Endothelial cell (in vitro differentiated cells): ENCODE measurements at places on chromosomes 5 and 9. TPM values are rescaled to one million over a fixed set of nuclear protein-coding genes. Genes with fewer than 3 reads are reported as not detected.
A peak's percentile ranks its signal among the peaks of the same experiment; 100 is the strongest.

DNA sequence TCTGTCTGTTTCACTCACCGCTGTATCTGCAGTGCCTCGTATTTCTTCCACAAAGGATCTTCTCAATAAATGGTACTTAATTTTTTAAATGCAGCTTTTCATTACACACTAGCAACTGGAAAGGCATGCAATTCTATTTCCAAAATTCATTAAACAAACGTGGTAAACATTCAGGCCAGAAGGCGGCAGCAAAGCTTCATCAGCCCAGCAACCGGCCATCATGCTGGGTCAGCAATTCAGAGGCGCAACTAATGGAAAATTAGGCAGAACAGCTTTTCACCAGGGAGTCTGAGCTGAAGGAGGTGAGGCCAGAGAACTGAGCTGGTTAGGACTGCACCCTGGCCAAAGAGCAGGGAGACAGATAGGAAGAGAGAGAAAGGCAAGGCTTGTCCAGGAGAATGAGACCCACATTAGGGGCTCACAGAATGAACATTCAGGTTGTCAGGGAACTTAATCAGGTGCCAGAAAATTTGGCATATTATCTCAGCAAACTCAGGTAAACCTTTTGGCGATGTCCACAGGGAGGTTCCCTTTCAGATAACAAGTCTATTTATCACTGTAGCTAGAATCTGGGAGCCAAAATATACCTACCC is 17.7 kb upstream of the RNF180 start:
- no peaks in the 10 kb centered on the region for H3K27me3 ChIP-seq
- H3K4me1 ChIP-seq = no peaks in the 10 kb centered on the region
- DNase-seq = peak; percentile 66
- no peaks in the 10 kb centered on the region for H3K36me3 ChIP-seq
- no peak overlapping the region for H3K4me3 ChIP-seq

DNA sequence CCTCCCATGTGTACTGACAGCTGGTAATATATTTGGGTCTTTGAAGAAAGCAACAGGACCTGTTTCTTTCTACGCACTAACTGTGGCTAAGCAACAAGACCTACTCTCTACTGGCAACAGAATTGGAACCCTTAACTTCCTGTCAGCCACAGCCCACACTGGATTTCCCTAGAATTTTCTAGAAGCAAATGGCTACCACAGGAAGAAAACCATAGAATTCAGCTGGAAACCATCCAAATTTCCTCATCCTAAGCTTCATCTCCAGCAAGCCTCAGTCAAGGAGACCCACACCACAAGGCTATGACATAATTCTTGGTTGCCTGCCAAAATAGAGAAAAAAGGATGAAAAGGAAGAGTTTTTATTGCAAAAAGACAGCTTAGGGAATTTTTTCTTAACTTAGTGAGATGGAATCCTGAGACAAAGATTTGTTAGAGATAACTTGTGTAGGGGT is 171.8 kb upstream of the TNC start:
- H3K4me1 ChIP-seq = peaks cover 7% of the 10 kb centered on the region
- no peak for DNase-seq
- no peak overlapping the region for H3K27ac ChIP-seq
- H3K36me3 ChIP-seq = no peaks in the 10 kb centered on the region
- H3K27me3 ChIP-seq = no peaks in the 10 kb centered on the region

- H3K4me3 ChIP-seq = peak overlapping the region; percentile 98
- H3K36me3 ChIP-seq = peaks cover 9% of the 10 kb centered on the region
- peaks cover 23% of the 10 kb centered on the region for H3K4me1 ChIP-seq
- H3K27ac ChIP-seq = peak overlapping the region; percentile 34
- H3K27me3 ChIP-seq = peaks cover 11% of the 10 kb centered on the region
- DNase-seq = no peak
These were observed 1.2 kb downstream of the KIAA1958 start for GRCh38 chr9:112487799-112488340.

- no peak for DNase-seq
- no peak overlapping the region for H3K27ac ChIP-seq
- H3K4me1 ChIP-seq = peaks cover 8% of the 10 kb centered on the region
- peaks cover 8% of the 10 kb centered on the region for H3K36me3 ChIP-seq
These were observed 133.9 kb downstream of the MAN2A1 start for GRCh38 chr5:109823597-109823996.

GRCh38 chr5:32612134-32612888 is 27.0 kb downstream of the SUB1 start:
- H3K27ac ChIP-seq = no peak overlapping the region
- peaks cover 3% of the 10 kb centered on the region for H3K27me3 ChIP-seq
- no peak for DNase-seq
- H3K4me1 ChIP-seq = peaks cover 3% of the 10 kb centered on the region
- H3K36me3 ChIP-seq = peaks cover 6% of the 10 kb centered on the region
- no peak overlapping the region for H3K4me3 ChIP-seq

- H3K4me3 ChIP-seq = no peak overlapping the region
- peaks cover 3% of the 10 kb centered on the region for H3K27me3 ChIP-seq
- H3K27ac ChIP-seq = no peak overlapping the region
- no peaks in the 10 kb centered on the region for H3K36me3 ChIP-seq
- H3K4me1 ChIP-seq = peaks cover 3% of the 10 kb centered on the region
- no peak for DNase-seq
These were observed 70.5 kb downstream of the ADAMTSL1 start for GRCh38 chr9:18544456-18544855.

DNA sequence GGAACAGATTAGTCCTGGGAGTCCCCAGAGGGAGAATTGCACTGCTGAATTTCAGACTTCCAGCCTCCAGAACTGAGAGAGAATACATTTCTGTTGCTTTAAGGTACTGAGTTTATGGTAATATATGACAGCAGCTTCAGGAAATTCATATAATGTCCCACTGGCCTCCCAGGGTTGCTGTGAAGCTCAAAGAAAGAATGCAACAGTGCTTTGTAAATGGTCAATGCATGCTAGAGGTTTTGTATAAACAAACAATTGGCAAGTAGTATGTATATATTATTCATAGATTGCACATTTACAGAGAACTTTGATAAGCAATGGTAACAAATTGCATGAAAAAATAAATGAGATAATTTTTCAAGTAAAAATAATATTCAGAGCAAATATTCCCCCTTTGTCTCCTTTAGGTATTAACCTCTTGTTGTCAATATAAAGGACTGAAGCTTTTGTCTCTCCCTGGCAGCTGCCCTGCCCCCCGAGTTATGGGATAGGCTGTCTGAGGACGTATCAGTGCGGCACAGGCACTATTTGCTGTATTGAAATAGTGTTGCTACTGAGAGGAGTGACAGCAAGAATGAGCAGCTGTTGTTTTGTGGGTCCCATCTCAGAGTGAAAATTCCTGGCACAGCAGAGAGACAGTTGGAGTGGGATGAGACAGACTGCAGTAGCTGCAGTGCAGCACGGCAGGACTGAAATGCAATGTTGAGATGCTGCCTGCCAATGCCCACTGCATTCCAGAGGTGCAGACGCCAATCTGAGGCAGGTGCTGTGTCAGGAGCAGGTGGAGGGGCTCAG is 194.2 kb upstream of the GLRA1 start:
- no peaks in the 10 kb centered on the region for H3K4me1 ChIP-seq
- no peaks in the 10 kb centered on the region for H3K27me3 ChIP-seq
- H3K36me3 ChIP-seq = no peaks in the 10 kb centered on the region
- H3K4me3 ChIP-seq = no peak overlapping the region

GRCh38 chr9:115373000-115373709 is 255.2 kb upstream of the TNC start:
- H3K4me1 ChIP-seq = no peaks in the 10 kb centered on the region
- no peaks in the 10 kb centered on the region for H3K27me3 ChIP-seq
- H3K36me3 ChIP-seq = no peaks in the 10 kb centered on the region
- no peak for DNase-seq
- H3K4me3 ChIP-seq = no peak overlapping the region

Gene DNAJB5
- 20.4 TPM for total RNA-seq

Gene QRFP
- not detected for total RNA-seq

Gene POU5F2
- total RNA-seq = 0.64 TPM

Gene PCDH12
- 64.0 TPM for total RNA-seq
